NCI-H1436 treated with DMSO at 0.1 percent for 48 hours (cell line): ENCODE measurements at places on chromosomes 13 and 19.

DNA sequence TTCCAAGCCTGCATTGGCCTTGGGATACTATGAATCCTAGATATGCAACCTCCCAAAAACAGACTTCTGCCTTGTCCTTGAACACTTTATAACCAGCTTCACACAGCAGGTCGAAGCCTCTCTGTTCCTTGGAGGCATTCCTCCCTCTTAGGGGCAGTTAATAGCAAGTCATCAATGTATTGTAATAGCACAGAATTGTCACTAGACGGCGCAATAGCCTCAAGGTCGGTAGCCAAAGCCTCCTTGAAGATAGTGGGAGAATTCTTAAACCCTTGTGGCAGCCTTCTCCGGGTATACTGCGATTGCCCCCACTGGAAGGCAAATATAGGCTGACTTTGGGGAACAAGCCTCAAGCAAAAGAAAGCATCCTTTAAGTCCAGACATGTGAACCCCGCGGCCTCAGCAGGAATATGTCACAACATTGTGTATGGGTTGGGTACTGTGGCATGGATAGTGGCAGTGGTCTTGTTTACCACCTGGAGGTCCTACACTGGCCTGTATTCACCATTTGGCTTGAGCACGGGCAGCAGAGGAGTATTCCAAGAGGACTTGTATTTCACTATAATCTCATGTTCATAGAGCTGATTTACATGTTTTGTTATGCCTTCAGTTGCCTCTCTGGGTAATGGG lies 61.1 kb downstream of the ZNF431 start:
- DNase-seq: no peak

GRCh38 chr13:40776232-40776631 lies 5.2 kb upstream of the MRPS31 start:
- DNase-seq: no peak

DNA sequence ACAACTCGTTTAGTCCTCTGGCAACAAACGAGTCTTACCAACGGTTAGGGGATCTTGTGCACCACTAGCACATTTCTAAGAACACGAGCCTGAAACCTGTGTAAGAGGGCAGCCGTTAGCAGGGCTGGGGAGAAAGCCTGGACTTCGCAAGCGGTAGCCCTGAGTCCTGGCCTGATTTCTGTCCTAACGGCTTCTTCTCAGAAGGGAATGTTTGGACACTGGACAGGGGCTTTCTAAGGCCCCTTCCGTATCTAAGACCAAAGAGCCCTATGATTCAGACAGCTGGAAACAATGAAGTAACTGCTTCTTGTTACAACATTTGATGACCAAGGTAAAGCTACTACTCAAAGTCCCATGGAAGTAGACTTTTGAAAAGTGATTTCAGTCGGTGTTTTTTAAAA lies 2.2 kb downstream of the ANKRD10 start:
- no peak for DNase-seq

DNA sequence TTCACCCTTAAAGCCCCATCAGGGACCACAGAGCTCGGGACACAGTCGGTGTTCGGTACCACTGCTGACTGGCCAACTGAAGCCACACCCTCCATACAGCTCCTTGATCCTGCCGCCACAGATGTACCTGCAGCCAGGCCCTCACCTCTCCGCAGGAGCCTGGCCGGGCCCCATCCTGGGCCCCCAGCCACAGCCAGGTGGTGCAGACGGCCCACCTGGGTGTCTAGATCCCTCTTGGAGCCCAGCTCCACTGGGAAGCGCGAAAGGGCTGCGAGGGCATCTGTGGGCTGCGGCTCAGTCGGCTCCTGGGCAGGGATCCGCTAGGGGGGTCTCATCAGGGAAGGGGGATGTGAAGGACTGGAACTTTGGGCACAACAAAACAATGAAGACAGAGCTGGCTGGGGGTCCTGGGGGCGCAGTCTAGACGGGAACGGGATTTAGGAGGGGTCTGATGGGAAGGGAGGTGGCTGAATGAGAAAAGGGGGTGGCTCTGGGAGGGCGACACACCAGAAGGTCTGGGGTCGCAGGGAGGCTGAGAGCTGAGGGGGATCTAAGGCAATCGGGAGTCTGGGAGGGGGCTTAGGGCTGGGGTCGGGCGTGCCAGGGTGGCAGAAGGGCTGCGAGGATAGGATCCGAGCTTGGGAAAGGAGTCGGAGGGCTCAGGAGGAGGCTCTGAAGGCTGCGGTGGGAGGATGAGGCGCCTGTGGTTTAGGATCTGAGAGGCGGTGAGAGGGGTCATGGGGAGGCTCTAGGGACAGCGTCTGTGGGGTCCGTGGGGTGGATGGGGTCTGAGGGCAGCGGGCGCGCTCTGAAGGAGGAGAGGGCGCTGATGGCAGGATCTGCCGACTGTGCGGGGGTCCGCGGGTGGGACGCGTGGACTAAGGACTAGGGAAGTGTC lies 15.8 kb downstream of the PRODH2 start:
- no peak for DNase-seq

GRCh38 chr19:57587529-57587928 lies 3.6 kb downstream of the ZIK1 start:
- DNase-seq: no peak

GRCh38 chr13:60318186-60318585 lies 78.8 kb upstream of the TDRD3 start:
- DNase-seq: no peak

- DNase-seq: peak; percentile 0
Observed at GRCh38 chr13:47932950-47933923, 67.8 kb downstream of the SUCLA2 start.

DNA sequence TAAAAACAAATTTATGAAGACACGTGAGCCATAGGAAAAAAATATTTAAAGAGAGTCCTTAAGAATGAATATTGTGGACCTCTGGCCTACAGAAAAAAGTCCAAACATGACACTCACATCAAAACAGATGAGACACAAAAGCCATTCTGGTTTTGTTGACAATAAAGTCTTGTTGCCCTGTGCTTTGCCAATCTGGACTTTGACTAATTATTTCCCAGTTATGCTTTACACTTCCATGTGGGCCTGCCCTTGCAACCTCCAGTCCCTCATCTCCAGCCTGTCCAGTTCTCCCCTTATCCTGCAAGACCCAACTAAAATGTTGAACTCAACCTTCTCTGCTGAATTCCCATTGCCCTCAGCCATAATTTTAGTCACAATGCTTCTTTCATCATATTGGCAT lies 184.5 kb upstream of the SERP2 start:
- no peak for DNase-seq

GRCh38 chr19:10724573-10725071 lies 6.7 kb downstream of the DNM2 start:
- DNase-seq: no peak

DNA sequence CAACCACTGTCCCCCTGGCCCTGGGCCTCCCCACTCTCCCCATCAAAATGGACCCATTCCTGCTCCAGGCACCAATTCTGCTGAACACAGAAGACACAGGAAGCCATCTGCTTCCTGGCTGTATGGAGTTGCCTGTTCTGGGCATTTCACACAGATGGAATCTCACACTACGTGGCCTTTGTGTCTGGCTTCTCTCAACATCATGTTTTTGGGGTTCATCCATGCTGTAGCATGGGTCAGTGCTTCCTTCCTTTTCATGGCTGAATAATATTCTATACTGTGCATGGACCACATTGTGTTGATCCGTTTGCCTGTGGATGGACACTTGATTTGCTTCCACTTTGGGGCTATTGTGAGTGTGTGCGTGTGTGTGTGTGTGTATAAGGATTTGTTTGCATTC lies 15.0 kb upstream of the KLF2 start:
- DNase-seq: no peak

GRCh38 chr13:34762312-34762711 lies 179.8 kb upstream of the NBEA start:
- no peak for DNase-seq

- DNase-seq: no peak
Observed at GRCh38 chr13:113207460-113207859, 1.0 kb downstream of the PCID2 start.

GRCh38 chr19:12789098-12789903 lies 2.0 kb upstream of the JUNB start:
- no peak for DNase-seq

DNA sequence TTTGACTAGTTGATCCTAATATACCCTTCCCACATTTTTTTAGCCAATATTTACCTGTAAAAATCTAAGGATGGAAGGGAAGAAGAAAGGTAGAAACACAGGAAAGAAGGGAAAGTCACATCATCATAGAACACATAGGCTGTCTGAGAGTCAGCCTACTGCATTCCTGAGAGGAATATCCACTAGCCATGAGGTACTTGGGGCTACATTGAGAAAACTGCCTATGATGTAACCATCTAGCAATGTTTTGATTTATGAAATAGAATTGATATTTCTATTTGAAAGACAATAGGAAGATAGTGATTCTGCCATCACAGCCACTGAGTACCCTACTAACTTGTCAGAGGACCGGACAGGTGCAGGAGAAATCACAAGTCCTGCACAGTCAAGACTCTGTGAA lies 873.8 kb downstream of the GPC5 start:
- DNase-seq: no peak

DNA sequence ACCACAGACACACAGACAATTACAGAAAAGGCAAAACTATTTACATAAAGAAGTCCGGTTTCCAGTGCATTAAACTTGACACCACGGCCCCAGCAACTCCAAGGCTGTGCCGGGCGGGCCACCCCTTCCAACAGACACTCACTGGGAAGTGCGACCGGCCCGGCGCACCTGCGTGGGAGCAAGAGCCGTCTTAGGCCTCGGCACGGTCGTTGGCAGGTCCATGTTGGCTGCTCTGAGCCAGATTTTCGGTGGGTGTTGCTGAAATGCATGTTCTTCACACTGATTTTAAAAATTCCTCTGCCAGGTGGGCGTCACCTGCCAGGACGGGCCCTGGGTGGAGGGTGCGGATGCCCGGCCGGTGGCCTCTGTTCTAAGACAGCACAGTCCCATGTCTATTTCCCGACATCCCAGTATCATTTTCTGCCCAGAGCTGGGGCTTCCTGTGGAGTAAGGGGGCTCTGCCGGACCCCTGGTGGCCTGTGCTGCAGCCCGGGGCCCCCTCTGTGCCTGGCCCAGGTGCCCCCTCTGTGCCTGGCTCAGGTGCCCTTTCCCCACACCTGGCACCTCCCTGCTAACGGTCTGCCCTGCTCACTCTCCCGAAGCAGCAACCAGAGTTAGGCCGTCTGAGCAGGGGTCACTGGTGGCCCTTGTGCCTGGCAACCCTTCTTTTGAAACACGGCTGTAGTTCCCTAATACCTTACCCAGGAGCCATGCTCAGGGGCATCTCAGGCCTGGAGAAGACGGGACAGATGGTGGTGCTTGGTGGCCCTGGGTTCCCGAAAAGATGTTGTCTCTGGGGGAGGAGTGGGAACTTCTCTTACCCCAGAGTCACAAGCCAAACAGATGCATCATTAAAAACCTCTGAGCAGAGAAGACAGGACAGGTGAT lies 9.2 kb downstream of the TMEM255B start:
- DNase-seq: no peak

DNA sequence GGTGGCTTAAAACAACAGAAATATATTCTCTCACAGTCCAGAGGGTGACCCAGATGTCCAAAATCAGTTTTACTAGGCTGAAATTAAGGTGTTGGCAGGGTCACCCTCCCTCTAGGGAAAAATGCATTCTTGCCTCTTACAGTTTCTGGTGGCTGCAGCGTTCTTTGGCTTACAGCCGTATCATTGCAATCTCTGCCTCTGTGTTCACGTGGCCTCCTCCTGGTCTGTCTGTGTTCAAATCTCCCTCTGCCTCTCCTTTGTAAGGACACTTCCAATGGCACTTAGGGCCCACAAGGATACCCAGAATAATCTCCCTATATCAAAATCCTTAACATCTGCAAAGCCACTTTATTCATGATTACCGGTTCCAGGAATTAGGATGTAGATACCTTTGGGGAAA lies 21.1 kb downstream of the KCTD12 start:
- DNase-seq: no peak

- no peak for DNase-seq
Observed at GRCh38 chr13:106522112-106522705, 13.3 kb downstream of the EFNB2 start.

DNA sequence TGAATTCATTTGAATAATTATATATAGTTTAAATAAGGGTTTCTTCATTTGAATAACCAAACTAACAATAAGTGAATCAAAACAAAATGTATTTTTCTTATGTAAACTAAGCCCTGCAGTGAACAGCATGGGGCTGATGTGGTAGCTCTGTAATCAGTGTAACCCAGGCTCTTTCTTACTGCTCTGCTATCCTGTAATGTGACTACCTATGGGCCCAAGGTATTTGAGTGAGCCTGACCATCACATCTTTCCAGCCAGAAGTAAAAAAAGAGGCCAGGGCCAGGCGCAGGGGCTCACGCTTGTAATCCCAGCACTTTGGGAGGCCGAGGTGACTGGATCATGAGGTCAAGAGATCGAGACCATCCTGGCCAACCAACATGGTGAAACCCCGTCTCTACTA lies 494.6 kb downstream of the DCT start:
- DNase-seq: no peak

DNA sequence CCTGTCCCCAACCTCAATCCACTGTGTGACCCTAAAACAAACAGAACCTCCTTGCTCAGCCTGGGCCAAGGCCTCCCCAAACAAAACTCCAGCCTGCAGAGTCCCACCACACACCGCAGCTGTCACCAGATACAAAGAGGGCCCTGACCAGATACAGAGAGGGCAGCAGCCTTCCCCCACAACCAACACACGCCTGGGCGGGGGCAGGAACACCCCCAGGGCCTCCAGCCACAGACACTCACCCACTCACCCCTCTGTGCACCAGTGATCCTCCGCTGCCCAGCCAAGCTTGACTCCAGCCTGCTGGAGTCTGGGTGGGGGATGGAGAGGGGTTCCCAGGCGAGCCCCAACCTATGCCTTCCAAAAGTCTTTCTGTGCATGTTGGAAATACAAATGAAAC lies 5.9 kb upstream of the CIRBP start:
- no peak for DNase-seq

DNA sequence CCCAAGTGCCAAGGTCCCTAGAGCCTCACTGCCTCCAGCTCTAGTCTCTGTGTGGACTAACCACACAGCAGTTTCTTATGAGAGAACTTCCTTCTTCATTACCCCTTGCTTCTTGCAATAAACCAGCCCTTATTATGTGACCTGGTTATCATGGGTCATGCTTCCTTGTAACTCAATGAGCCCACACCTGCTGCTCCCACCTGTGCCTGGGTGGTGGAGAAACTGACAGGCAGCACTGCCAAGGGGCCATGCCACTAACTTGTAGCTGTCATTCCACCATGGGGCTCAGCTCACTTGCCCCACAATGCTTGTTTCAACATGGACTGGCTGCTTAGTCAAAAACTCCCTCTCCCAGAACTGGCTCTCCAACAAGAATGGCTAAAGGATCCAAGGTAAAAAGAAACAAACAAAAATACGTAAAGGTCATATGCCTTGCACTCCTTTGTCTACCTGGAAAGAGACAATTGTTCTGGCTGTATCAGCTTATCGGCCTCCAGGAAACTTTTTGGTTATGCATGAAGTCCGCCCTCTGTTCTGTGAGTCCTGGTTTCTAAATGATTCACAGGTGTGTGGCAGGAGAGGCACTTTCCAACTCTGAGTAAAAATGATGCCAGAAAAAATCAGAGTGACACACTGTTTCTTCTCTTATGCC lies 446.4 kb downstream of the COG6 start:
- no peak for DNase-seq

GRCh38 chr13:106657104-106657503 lies 89.2 kb upstream of the ARGLU1 start:
- no peak for DNase-seq
